Stimulated activated CD8-positive, alpha-beta memory T cell treated with anti-CD3 and anti-CD28 coated beads, Interleukin-12 subunit alpha, Interleukin-12 subunit beta, amount 100 ng/mL, for 1 hour (primary cell): ENCODE measurements at places on chromosomes 6 and 20.

DNA sequence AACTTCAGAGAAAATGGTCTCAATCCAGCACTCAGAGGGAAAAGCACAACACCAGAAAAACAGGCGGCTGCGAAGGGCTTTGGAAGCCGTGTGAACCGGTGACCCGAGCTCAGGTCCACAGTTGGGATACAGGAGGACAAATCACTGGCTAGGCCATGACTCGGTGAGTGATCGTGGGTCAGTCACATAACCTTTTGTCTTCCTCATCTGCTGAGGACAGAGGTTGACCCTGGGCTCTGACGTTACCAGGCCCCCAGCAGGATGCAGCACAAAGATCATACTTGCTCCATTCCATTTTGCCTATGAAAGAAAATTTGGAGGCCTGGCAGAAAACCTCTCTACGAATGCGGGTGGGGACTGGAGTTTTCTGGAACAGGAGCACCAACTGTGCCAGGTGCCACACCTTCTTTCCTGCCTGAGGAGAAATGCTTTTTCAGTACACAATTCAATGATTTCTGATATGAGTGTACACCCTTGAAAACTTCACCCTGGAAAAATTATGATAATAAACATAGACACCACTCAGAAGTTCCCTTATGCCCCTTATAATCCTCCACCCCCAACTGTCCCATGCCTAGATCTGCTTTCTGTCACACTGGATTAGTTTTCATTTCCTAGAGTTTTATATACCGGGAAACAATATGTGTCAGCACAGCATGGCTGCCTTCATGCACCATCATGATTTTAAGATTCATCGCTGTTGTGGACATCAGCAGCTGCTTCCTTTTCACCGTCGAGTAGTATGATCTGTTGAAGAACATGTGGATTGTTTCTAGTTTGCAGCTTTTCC is 85.3 kb upstream of the RALGAPA2 start:
- no peak for DNase-seq

DNA sequence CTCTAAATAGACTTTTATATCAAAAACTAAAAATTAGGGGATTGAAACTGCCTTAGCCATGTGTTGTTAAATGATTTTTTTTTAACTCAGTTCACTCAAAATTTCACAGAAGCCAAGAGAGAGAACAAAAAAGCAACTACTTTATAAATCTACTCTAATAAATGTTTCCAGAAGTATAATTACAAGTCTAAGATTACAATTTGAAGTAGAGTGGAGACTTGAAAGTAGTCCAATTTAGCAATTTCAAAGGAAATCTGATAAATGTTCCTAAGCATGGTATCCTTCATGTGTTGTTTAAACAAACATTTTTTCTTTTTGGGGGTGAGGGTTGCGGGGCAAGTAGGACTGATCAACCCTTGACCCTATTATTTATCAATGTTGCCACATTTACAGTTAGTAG is 72.6 kb downstream of the PHIP start:
- no peak for DNase-seq

GRCh38 chr6:497258-497657 is 105.7 kb downstream of the IRF4 start:
- no peak for DNase-seq

DNA sequence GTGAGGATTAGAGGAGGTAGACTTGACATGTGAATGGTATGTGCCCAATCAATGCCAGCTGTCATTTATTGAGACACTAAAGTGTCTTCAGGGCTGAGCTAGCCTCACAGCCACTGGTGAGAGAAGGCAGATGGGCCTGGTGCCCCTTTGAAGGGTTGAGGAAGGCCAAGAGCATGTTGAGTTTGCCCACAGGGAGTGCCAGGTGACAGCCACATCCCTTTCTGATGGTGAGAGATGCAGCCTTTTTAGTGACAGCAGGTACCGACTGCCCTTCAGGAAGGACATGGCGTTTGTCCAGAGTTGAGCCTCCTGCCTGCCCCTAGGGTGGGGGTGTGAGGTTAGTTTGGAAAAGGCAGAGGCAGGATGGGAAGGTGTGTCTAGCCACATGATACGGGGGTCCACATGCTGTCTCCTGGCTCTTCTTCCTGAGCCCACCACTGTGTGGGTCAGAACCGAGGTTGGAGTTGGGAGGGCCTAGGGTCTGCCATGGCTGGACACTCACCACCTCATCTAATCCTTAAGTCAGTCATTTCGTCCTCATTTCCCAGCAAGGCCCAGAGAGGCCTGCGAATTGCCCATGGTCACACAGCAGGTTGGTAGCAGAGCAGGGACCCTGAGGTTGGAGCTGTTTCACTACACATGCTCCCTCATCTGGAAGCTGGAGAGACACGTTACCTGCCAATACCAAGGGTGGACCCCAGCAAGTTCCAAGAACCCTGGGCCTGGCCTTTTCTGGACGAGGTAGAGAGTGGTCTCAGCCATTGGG is 32.5 kb downstream of the SPDEF start:
- no peak for DNase-seq

DNA sequence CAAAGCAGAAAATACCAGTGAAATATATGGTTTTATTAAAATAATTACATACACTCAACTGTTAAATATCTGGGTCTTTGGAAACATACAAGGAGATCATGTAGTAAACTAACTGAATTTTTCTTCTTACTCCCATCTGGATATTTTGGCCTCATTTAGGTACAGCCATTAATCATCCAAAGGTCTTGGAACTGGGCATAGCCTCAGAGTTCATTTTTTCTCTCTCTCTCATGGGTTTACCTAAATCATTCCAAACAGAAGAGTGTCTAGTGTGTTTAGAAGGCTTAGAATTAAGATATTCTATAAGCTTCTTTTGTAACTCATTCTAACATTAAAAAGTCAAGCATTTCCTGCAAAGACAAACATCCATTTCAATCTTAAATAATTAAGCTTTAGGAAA is 79.4 kb downstream of the HMGCLL1 start:
- no peak for DNase-seq

- DNase-seq = no peak
Observed at GRCh38 chr6:147057188-147057587, 147.0 kb upstream of the STXBP5 start.

DNA sequence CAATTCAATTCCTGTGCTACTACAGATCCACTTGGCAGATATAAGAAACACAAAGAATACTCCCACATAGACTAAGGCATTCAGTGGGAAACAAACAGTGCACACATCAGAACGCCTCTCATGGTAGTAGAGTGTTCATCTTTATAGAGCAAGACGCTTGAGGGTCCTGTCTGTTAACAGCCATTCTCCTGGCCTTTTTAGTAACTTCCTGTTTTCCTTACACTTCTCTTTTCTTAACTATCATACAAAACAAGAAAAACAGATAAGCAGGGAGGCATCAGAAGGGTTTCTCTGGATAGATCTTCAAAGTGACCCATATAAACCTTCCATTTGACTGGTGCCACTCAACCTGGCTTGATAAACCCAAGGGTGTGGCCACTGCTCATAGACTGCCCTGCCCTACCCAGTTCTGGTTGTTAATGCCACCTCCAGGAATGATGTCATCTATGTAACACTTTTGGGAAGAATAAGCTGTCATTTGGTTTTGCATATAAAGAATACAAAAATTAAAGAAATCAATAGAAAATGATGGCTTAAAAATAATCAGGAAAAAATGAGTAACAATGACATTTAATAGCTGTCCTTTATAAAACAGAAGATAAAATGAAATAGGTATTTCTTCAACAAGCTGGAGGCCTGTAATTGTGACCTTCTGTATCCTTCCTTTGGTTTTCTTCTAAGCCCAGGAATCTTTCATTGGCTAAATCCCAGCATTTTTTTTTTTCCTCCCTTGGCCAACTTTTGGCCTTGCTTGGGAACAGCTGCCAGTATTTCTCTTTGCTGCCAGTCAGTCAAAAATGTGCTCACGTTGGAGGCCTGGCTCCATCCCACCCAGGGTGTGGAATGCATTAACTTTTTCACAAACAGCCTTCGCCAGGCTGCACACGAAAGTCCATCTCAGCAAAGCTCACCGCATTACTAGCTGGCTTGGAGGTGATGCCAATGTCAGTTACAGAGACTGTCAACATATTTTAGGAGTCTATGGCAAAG is 103.5 kb downstream of the GJA10 start:
- no peak for DNase-seq

DNA sequence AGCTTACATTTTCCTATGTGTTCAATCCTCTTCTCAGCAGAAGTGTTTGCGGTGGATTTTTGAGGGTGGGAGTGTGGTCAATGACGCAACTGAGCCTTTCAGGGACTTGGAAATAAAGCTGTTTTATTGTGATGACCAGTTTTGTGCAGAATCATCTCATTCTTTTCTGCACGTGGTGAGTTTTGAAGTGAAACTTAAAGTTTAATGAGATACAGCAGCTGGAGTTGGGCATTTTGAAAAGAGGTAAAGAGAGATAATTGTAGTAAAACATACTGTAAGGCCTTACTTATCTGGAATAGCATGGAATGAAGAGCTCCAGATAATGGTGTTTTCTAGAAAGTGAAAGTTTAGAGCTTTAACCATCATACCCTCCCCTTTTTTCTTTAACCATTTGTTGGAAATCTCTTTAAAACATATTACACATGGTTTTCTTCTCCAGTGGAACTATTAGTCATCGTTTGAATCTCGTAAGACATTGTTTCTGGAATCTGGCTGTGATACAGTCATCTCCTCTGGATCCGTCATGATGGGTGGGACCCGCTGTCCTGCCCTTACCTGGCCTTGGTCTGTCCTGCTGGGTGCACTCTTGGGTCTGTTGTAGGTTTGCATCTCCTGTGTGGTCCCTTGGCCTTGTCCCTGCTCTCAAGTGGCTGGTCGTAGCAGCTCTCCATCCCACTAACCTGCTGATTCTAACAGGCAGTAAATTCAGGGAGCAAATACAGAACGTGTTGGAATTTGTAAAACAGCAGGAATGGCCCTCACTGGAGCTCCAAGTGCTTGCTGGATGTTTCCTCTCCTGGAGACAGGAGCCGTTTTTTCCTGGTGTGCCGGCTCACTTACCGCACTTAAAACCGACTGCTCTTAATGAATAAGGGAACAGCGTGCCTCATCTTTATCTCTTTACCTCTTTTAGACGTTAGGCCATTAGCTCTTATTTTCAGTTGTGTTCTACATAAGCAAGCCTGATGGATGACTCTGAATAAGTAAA is 29.8 kb downstream of the UST start:
- no peak for DNase-seq

GRCh38 chr6:132817554-132818403 is 3.4 kb downstream of the RPS12 start:
- DNase-seq = no peak
